Stimulated activated CD4-positive, alpha-beta T cell treated with anti-CD3 and anti-CD28 coated beads, Interleukin-4, amount 100 ng/mL, for 48 hours (primary cell): ENCODE measurements at places on chromosomes 13 and 19.

DNA sequence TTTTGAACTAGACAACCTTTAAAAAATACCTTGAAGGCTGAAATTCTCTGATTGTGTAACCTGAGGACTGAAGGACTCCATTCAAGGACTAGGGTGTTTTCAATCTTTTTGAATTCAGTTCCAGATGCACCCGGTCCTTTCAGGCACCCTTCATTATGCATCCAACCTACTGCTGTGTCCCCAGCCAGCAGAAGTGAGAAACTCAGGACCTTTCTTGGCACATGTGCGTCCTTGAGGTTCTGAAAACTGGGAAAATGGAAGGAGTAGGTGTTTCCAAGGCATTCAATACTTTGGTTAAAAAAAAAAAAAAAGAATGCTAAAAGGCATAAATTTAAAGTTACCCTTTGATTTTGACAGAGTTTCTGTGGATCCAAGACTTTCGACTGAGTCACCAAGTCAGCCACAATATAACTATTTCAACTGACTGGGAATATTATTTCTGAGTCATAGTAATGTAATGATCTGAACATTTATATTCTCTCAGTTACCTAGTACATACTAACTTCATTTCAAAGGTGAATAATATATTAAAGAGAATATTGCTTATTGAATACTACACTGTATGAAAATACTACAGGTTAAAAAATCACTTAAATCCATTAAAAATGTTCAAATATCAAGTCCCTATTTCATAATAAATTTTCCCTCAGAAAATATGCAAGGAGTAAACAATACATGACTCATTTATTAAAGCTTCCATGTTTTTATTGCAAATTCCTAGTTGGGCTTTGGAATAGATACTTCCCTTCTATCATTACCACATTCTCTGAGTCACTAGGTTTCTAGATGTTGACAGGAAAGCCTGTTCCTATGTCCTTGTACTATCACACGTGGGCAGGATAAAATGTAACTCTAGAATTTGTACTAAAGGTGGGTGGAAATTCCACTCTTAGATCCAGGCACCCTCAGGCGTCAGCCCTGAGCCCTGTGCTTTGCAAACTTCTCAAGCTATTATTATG, 2.4 kb upstream of the ITGBL1 start:
- DNase-seq, result no peak

- DNase-seq, result no peak
Observed at GRCh38 chr19:10008184-10008765, 2.0 kb downstream of the COL5A3 start.

- DNase-seq, result no peak
Observed at GRCh38 chr13:77329911-77330584, 3.2 kb upstream of the MYCBP2 start.

GRCh38 chr19:18589380-18590272, 1.0 kb downstream of the REX1BD start:
- DNase-seq, result peak; percentile 58

DNA sequence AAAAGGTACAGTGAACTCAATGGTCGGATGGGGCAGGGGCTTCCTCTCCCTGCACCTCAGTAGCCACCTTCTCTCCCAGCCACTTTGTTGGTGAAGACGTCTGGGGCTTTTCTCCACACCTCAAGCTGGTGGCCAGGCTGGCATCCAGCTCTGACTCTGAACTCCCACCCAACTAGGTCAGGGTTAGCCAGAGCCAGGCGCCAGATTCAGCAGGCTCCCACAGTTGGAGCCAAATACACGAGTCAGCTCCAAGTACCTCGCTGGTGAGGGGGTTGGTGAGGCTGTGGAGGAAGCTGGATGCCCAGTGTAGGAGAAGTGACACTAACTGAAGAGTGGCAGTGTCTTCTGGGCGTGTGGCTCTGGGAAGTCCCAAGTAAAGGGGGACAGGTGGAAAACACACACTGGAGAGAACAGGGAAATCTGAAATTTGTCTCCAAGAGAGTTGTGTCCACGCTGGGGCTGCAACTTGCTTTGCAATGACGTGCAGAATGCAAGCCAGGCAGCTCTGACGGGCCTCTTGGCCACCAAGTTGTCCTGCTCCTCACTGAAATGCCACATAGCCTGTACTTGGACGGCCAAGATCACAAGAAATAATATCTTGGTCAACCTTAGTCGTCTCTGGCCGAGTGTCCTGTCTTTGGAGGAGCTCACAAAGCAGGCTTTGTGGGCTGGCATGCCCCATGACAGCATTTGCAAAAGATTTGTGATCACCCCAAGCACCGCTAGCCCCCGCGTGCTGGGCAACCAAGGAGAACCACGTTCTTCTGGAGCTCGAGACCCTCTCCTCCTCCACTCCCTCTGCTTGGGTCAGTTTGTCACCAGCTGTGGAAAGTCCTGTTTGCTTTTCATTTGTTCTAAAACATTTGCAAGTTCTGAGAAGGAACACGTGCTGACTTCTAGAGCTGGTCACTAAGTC, 18.1 kb downstream of the SLC7A1 start:
- DNase-seq, result no peak
